ENCODE measurements at places on chromosomes 11 and 22.

DNA sequence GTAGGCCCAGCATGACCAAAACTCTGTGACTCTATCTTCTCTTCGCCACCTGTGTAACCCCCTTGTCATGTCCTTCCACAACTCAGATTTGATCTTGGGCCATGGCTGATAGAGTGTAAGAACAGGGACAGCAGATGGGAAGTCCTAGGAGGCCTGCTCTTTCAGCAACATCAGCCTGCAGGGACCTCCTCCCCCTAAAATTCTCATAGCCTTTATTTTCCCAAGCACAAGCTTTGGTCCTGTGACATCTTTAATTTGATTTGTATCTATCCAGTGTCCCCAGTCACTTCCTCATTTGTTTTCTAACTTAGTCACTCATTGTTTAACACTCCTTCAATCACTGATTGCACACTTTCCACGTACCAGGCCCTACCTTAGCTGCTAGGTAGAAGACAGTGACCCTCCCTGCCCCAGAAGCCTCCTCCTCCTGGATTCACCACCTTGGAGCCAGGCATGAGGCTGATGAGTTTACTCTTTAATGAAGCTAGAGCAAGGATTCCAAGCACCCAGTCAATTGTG, 5.3 kb downstream of the UBQLN3 start:
- no peak for DNase-seq

GRCh38 chr22:19361501-19362103, 69.9 kb downstream of the HIRA start:
- DNase-seq: no peak

DNA sequence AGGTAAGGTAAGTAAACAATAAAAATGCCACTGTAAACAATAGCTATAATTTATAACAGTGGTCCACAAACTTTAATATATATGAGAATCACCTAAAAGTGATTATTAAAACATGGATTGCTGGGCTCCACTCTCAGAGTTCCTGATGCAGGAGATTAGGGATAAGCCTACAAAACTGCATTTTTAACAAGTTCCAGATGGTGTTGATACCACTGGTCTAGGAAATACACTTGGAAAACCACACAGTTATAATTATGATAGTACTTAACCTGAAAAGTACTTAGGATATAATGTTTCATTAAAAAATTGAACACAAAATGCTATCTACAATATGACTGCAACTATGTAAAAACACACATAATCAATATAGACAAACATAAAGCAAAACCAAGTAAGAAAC, 20.4 kb downstream of the FCHSD2 start:
- DNase-seq: no peak

DNA sequence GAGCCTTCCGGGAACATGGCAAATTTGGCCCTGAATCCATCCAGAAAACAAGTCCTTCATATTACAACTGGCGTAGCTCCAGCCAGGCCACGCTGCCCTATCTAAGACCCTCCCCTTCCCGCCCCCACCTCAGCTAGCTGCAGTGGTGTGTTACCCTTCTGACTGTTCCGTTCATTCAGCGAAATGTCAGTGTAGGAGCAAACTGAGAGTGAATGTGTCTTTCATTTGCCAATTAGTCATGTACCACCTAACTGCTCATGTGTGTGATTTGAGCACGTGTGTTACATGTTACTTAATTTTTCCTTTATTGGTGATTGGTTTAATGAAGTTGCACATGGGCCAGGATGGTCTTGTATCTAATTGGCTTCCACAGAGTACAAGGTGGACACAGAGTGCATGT, 34.8 kb upstream of the POU2AF1 start:
- DNase-seq: no peak

DNA sequence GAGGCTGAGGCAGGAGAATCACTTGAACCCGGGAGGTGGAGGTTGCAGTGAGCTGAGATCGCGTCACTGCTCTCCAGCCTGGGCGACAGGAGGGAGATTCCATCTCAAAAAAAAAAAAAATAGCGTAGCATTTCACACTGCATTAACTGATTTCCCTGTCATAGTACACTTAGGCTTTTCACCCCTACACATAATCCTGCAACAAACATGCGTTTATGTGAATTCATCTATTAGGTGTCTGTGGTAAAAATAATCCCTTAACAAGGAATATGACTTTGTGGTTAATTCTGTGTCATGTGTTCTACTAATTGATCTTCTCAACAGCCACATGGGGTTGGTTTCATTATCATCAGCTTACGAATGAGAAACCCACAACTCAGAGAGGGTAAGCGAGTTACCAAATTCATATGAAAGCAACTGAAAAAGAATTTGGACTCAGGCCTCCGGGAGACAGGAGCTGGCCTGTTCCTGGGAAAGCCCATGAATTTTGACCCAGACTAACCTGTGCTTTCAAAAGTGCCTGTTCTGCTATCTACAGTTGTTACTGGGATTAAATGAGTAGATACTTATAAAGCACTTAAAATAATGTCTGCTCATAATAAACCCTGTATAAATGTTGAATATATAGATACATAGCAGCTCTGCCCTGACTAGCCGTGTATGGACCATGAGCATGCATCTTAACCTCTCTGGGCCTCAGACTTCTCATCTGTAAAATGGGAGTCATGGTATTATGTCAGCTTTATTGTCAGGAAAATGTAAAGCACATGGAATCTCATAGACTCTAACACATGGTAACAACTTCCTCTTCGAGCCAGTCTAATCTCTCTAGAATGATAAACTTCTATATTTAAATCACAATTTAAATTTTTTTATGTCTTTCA, 36.6 kb downstream of the KCNJ1 start:
- no peak for DNase-seq

- DNase-seq: peak; percentile 82
These were observed 627.6 kb downstream of the NTM start for GRCh38 chr11:131998020-131998419.

- DNase-seq: no peak
These were observed 37.2 kb downstream of the TMEM123 start for GRCh38 chr11:102415304-102415916.

DNA sequence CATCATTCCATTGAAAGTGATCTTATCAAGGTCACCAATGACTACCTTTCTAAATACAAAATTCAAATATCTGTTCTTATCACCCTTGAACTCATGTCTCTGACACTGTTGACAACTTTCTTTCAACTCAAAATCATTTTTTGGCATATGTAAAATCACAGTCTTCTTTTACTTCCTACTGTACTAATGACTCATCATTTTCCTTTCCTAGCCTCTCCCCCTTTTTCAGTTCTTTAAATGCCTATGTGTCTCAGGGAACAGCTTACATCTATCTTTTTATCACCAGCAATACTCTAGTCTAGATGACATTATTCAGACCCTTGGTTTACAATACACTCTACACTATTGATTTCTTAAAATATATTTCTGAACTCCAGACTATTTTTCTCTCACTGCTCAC, 2220.7 kb upstream of the RAG2 start:
- DNase-seq: no peak

- DNase-seq: no peak
These were observed 67.3 kb downstream of the IMMP1L start for GRCh38 chr11:31442086-31442485.

DNA sequence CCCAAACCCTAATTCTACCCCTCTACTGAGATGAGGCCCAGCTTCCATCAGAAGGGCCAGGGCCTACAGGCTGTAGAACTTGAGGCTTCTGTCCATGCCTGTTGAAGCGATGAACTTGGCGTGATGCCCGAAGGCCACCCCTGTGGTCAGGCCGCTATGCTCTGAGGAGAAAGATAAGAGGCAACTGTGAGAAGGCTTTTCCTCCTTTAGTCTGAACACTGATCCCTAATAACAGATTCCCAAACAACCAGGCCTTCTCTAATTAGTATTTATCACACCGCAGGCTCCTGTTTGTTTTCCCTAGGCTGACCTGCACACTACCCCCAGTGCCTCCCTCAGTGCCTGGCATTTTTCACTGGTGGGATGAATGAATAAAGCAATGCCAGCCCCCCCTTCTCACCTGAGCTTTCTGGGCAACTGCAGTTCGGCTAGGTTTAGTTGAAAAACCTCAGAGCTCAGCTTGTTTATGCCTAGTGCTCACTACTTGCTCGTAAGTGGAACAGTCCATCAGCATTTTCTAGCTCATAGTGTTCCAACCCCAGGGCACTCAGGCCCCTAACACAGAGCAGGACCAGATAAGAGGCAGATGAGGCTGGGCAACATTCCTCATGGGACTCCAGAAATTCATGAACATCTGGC, 15.2 kb downstream of the PRPF19 start:
- no peak for DNase-seq

- DNase-seq: peak; percentile 35
These were observed 74.9 kb upstream of the HORMAD2 start for GRCh38 chr22:30005213-30005857.

GRCh38 chr22:50572965-50573364, 5.3 kb downstream of the CPT1B start:
- DNase-seq: no peak

GRCh38 chr11:31997955-31998354, 92.9 kb upstream of the RCN1 start:
- no peak for DNase-seq

GRCh38 chr22:16609548-16610261, 17.1 kb upstream of the CCT8L2 start:
- no peak for DNase-seq

GRCh38 chr11:10450462-10451425, 4.3 kb upstream of the AMPD3 start:
- DNase-seq: peak; percentile 76

DNA sequence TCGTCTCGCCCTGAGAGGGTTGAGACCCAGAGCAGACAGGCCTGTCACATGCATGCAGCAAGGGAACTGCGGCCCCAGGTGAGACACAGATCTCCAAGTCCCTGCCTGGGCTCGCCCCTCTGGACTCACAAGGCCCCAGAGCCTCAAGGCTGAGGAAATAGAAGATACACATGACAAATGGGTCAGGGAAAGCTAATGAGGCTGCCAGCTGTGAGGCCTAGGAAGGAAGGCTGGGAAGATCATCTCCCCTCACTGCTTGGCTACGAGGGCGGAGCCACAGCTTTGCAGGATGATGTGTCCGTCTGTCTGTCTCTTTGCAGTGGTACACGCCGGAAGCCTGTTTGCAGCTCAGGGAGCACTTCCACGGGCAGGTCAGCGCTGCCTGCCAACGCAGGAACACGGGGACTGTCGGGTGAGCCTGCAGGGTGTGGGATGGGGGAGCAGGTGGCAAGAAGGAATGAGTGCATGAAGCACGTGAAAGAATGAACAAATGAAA, 4.5 kb downstream of the RAB36 start:
- no peak for DNase-seq

DNA sequence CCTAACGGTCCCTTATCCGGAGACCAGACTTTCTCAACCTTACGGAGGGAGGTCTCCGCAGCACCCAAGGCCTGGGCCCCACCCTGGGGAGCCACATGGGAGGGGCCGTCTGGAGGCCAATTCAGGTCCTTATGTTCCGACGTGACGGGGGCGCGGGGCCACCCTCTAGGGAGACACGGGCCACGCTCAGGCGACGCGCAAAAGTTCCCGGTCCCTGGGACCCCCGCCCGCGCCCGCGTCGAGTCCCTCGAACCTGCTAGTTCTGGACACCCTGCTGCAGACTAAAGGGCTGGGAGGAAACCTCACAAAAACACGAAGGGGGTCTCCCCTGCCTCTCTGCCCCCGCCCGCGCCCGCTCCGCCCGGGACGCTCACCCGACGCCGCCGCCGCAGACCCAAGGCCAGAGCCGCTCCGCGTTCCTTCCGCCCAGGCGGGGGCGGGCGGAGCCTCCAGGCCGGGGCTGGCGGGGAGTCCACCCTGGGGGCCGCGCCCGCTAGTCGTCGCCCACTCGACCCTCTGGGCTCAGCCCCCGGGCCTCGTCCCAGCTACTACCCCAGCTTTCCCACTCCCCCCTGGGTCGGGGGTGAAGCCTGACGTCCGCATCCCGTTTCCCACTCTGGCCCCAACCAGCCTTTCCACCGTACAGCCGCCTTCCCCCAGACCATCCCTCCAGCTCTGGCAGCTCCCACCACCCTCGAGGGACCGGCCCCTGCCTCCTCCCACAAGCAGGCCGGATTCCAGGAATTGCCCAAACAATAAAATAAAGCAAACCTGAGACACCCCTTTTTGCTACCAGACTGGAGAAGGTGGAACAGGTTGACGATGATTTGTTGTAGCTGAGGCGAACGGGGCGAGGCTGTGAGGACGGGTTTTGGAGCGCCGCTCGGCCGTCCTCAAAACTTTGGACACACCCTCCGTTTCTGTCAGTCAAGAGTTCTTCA, 2.7 kb downstream of the RNH1 start:
- peak; percentile 48 for DNase-seq

- no peak for DNase-seq
These were observed 27.8 kb upstream of the GRAMD4 start for GRCh38 chr22:46592390-46592872.

DNA sequence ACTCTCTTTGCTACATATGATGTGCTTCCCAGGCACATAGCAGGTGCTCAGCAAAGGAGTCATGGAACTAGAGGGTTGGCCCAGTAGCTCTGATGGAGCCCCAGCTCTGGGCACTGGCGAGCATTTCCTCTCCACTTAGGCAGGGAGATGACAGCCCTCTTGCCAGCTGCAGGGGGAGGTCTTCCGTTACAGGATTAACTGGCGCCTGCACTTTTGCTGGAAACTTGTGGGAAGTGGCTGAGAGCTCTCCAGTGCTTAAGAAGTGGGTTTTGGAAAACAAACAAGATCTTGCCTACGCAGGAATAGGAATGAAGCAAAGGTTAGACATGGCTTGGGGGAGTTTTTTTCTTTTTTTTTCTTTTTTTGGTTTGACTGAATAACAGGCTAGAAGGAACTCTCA, 75.5 kb downstream of the MICAL2 start:
- no peak for DNase-seq

DNA sequence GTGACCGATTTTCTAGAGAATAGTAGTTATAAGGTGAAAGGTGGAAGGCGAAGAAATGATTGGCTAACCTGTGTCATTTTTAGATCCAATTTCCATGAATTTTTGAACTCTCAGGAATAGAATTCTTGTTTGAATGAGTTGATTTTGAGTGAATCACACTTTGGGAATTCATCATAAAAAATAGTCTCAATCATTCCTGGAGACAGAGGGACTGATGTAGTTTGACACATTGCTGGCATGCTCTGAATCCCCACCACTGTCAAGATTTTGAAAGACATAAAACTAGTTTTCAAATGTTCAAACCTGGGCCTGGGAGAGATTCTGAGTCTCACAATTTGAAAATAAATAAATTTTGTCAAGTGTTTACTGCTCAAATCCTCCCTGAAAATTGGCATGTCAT, 861.4 kb upstream of the RAG2 start:
- no peak for DNase-seq

DNA sequence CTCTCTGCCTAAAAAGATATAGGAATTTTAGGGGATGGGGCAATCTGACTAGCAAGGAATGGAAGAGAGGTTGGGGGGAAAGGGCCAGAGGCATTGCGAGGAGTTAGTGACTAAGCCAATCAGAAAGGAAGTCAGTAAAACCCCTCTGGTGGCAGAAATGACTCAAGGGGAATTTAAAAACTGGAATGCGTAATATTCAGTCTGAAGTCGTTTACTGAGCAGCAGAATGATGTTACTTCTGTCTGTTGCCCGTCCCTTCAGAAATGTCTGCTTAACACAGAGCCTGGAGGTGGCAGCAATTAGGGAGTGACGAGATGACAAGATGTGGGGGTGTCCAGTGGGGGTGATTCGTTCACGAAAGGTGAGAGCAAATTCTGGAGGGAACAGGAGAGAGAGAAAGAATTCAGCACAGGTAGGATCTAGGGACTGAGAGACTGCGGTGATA, 107.7 kb upstream of the CLMP start:
- DNase-seq: no peak

All from large intestine (tissue), 12 donors.